ENCODE measurements at places on chromosomes 11 and 22.

DNA sequence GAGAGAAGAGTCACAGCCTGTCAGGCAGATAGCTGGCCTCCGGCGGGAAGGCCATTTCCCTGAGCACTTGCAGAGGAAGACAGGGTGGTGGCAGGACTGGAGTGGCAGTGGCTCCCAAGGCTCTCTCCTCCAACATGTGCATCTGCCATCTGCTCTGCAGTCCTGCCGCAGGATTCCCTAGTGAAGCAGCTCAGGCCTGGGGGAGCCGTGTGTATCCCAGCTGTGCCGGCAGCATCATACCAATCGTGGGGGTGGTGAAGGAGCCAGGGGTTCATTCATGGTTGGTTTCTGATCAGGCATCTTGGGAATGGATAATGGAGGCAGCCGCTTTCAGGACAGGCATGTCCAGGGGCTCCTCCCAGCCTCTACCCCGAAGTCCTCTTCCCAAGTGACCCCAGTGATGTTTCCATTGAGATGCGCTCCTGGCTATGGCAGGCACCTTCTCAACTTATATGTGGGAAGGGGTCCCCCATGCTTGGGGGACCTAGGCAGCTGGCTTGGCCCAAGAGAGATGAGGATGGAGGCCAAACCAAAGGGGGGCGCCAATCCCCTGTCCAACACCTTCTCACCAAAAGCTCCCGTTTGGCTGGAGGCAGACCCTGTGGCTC lies 6.1 kb downstream of the TAGLN start:
- no peaks in the 10 kb centered on the region for H3K27me3 ChIP-seq
- H3K36me3 ChIP-seq: peaks cover 16% of the 10 kb centered on the region
- H3K27ac ChIP-seq: peak overlapping the region; percentile 77
- no peak overlapping the region for H3K4me3 ChIP-seq

- H3K27ac ChIP-seq: no peak overlapping the region
- H3K36me3 ChIP-seq: peaks cover 6% of the 10 kb centered on the region
- no peak overlapping the region for H3K4me3 ChIP-seq
- no peaks in the 10 kb centered on the region for H3K27me3 ChIP-seq
- no peak for DNase-seq
These were observed 20.3 kb downstream of the GTPBP1 start for GRCh38 chr22:38725900-38726655.

GRCh38 chr11:118462178-118462577 lies 25.9 kb downstream of the KMT2A start:
- no peak overlapping the region for H3K27ac ChIP-seq
- no peaks in the 10 kb centered on the region for H3K4me1 ChIP-seq
- no peaks in the 10 kb centered on the region for H3K36me3 ChIP-seq

- H3K4me3 ChIP-seq: no peak within 1 kb of the TSS
- DNase-seq: no peak
- H3K36me3 ChIP-seq: no peaks in the 10 kb centered on the region
- H3K27ac ChIP-seq: no peak within 1 kb of the TSS
These were observed at the start of gene NPAS4 for GRCh38 chr11:66420671-66421476. TSS of gene NPAS4 (plus strand) at chr11:66421035. CDS start at chr11:66421180, 145 bp downstream.

GRCh38 chr11:65743681-65744025 lies 23.1 kb upstream of the RNASEH2C start:
- peaks cover 3% of the 10 kb centered on the region for H3K27me3 ChIP-seq
- no peak overlapping the region for H3K27ac ChIP-seq
- no peak overlapping the region for H3K4me3 ChIP-seq
- H3K4me1 ChIP-seq: no peaks in the 10 kb centered on the region
- H3K36me3 ChIP-seq: no peaks in the 10 kb centered on the region

- H3K4me3 ChIP-seq: no peak overlapping the region
- no peaks in the 10 kb centered on the region for H3K27me3 ChIP-seq
- no peak overlapping the region for H3K27ac ChIP-seq
- no peaks in the 10 kb centered on the region for H3K4me1 ChIP-seq
- H3K36me3 ChIP-seq: no peaks in the 10 kb centered on the region
These were observed 129.9 kb downstream of the NAV2 start for GRCh38 chr11:19842505-19842904.

DNA sequence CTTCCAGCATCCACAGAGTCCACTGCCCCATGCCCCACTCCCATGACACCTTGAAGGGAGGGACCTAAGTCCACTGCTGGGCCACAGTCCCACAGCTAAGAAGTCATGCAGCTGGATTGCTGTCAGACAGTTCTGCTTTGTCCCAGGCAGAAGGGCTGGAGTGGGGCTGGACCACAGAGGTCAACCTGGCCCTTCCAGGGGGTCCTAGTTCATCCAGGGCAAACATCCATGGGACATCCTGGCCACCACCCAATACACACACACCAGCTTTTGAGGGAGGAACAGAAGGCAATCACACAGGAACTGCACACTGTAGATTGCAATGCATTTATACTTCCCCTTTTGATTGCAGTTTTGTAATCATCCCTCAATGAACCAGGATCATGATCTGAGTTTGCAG lies 11.3 kb upstream of the APOL4 start:
- H3K4me1 ChIP-seq: no peaks in the 10 kb centered on the region
- H3K27me3 ChIP-seq: no peaks in the 10 kb centered on the region
- H3K27ac ChIP-seq: no peak overlapping the region
- no peaks in the 10 kb centered on the region for H3K36me3 ChIP-seq
- H3K4me3 ChIP-seq: no peak overlapping the region

DNA sequence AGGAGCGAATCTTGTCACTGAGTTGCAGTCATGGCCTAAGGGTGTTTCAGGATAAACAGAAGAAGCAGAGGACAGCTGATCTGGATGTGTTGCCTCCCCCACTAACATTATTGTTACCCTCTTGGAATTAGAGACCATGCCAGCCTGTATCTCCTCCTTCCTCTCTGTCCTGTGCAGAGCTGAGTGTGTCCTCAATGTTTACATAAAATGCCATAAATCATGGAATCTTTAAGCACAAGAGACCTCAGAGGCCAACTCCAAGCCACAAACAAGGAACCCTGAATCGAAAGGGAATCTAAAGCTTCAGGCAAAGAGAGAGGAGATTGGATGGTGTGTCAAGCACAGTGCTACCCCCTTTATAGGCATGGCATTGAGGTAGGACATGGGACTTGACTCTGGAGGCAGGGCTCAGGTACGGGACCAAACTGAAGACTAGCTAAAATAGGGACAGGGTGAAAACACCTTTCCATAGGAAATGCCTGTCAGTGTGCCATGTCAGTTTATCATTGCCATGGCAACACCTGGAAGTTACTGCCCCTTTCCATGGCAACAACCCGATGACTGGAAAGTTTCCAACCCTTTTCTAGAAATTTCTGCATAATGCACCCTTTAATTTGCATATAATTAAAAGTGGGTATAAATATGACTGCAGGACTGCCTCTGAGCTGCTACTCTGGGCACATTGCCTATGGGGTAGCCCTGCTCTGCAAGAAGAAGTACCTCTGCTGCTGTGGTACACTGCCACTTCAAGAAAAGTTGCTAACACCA lies 489.7 kb downstream of the MIAT start:
- H3K27me3 ChIP-seq: peaks cover 26% of the 10 kb centered on the region
- no peaks in the 10 kb centered on the region for H3K36me3 ChIP-seq
- H3K4me3 ChIP-seq: no peak overlapping the region
- no peak for DNase-seq

DNA sequence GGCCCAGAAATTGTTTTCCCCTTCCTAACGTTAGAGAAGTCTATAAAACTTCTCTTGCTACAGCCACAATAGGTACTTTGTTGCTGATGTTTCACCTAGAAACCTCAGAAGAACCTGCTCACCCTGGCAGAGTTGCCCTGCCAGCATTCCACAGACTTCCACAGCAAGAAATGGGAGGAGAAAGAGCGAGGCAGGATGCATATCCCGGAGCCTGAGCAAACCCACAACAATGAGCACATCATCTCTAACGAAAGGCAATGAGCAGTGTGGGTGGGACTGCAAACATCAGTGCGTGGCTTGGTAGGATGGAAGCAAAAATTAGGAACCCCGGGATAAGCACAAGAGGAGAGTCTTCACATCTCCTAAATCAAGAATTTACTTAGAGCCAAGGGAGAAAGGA lies 892.3 kb downstream of the OPCML start:
- no peaks in the 10 kb centered on the region for H3K36me3 ChIP-seq
- no peaks in the 10 kb centered on the region for H3K4me1 ChIP-seq
- H3K4me3 ChIP-seq: no peak overlapping the region
- H3K27ac ChIP-seq: no peak overlapping the region
- no peaks in the 10 kb centered on the region for H3K27me3 ChIP-seq

DNA sequence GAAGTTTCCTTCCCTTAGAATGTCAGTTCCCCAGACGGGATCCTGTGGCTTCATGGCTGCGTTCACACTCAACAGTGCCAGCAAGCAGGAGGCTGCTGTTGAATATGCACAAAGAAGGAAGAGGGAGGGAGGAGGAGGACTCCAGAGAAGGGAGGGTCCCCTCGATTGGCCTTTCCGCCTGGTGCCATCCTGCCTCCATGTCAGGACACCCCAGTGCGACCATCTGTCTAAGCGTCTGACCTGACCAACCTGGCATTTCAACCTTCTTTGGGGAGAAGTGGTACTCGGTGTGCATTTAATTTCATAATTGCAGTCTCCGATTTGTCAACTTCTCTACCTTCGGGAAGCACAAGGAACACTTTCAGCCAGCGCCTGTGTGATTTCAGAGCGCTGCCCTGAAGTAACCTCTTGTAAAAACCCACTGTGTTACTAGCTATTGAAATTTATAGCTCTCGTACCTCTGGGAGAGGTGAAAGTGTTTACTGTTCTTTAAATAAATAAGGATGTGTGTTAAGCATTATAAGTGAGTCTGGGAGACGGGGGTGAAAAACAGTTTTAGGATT lies 1491.9 kb downstream of the TBC1D22A start:
- H3K4me1 ChIP-seq: no peaks in the 10 kb centered on the region
- no peak for DNase-seq
- H3K4me3 ChIP-seq: no peak overlapping the region
- H3K27ac ChIP-seq: no peak overlapping the region
- no peaks in the 10 kb centered on the region for H3K27me3 ChIP-seq

DNA sequence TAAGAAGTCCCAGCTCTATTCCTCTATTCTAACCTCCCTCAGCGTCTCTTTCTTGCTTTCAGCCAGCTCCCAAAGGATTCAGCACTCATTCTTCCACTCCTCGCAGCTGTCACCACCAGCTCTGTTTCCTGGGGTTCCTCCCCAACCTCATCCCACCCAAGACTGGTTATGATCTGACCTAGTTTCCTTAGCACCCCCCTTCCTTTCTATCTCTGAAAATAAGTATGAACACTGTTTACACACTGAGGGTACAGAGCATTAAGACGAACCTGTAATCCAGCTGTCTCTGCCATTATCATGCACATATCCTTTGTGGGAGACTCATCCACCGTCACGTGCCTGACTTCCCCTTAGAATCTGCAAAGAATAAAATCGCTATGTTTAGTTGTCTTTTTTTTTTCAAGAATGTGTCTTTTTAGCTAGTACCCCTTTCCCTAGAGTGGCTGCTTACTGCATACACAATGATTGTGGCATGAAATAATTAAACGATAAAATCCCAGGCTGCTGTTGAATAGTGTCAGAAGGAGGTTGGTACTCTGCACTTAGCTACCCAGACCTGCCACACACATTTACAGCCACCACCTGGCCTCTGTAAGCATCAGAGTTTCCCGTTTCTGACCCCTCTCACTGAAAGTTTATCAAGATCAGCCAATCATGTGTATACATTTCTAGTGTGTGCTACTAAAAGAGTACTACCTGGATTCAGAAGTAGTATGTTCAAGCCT lies 26.9 kb upstream of the CSTF3 start:
- H3K36me3 ChIP-seq: no peaks in the 10 kb centered on the region
- DNase-seq: peak; percentile 7
- H3K4me1 ChIP-seq: no peaks in the 10 kb centered on the region
- no peak overlapping the region for H3K4me3 ChIP-seq

DNA sequence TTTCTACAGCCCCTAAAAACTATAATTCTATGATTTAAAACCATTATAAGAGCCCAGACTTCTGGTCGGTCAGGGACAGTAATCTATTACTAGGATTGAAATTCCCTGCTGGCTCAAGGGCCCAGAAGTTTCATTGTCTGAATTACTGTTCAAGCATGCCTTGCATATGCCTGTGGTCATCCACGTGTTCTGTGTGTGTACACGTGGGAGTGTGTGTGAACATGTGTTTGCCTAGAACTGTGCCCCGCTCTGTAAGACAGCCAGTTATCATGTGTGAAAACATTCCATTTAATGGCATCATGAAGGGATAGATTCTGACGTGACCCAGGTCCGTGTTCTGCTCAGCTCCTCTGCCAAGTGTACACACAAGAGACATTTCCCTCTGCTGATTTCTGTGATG lies 189.3 kb upstream of the NECTIN1 start:
- H3K4me1 ChIP-seq: no peaks in the 10 kb centered on the region
- H3K4me3 ChIP-seq: no peak overlapping the region
- H3K27me3 ChIP-seq: peaks cover 3% of the 10 kb centered on the region
- H3K36me3 ChIP-seq: no peaks in the 10 kb centered on the region

- peaks cover 14% of the 10 kb centered on the region for H3K4me1 ChIP-seq
- H3K27ac ChIP-seq: no peak overlapping the region
- H3K36me3 ChIP-seq: no peaks in the 10 kb centered on the region
These were observed 29.4 kb upstream of the OAF start for GRCh38 chr11:120181376-120181975.

GRCh38 chr22:20951932-20952380 lies 15.1 kb upstream of the AIFM3 start:
- H3K27ac ChIP-seq: no peak overlapping the region
- no peaks in the 10 kb centered on the region for H3K27me3 ChIP-seq
- no peak overlapping the region for H3K4me3 ChIP-seq
- H3K36me3 ChIP-seq: peaks cover 29% of the 10 kb centered on the region
- no peak for DNase-seq

DNA sequence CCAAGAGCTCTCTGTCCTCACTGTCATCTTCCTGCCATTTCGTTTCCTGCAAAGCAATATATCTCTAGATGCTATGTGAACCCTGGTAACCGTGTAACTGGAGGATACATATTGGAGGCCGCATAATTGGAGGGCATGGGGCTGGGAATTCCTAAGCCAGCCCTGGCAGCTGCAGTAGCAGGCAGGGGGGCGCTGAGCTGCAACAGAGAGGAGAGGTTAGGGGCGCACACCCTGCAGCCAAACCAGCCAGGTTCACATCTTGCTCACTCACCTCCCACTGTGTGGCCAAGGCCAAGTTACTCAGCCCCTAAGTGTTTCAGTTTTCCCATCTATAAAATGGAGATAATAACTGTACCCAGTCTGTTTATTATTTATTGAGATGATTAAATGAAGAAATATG lies 39.9 kb upstream of the ZBTB16 start:
- H3K27ac ChIP-seq: no peak overlapping the region
- H3K4me3 ChIP-seq: no peak overlapping the region
- H3K36me3 ChIP-seq: no peaks in the 10 kb centered on the region
- H3K4me1 ChIP-seq: peaks cover 4% of the 10 kb centered on the region
- no peaks in the 10 kb centered on the region for H3K27me3 ChIP-seq
- DNase-seq: no peak

DNA sequence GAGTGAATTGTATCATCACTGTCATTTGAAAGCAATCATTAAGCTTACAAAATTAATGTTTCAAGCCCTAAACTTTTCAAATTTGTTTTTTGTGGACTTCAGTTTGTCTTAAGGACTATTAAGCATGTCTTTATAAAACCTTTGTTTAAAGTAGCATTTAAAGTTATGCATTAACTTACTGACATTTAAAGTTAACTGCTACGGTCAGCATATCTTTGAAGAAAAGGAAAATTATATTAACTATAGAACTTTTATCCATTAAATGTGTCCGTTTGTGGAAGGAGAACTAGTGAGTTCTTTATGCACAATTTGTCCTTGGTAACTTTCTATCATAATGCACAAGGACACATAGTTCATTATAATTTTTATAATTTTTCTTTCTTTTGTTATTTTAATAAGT lies 103.4 kb downstream of the FANCF start:
- H3K36me3 ChIP-seq: no peaks in the 10 kb centered on the region
- no peak for DNase-seq
- no peak overlapping the region for H3K4me3 ChIP-seq

GRCh38 chr22:49519117-49519737 lies 308.4 kb downstream of the BRD1 start:
- H3K36me3 ChIP-seq: no peaks in the 10 kb centered on the region
- peaks cover 9% of the 10 kb centered on the region for H3K4me1 ChIP-seq
- H3K27ac ChIP-seq: no peak overlapping the region
- no peak for DNase-seq

All from gastrocnemius medialis (tissue), 4 donors.